SJSA1 (cell line): ENCODE measurements at places on chromosomes 2 and 18. TPM values are rescaled to one million over a fixed set of nuclear protein-coding genes. Genes with fewer than 3 reads are reported as not detected.

GRCh38 chr2:239898292-239898925 lies 126.7 kb downstream of the NDUFA10 start:
- DNase-seq: no peak

DNA sequence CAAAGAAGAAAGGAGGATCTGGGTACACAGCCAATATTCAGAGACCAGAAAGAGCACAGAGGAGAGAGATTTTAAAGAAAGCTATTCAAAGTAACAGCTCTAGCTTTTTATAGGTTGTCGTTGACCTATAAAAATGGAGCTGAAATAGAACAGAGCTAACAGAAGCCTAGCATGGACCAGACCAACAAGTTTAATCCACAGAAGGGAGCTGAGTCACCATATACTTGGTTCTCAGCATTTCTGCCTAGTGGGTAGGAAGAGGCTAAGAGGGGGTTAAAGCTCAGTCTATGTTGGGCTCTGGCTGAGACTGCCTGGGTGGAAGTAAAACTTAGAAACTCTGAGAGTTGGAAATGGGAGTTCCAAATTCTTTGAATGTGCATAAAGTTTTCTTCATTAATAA lies 678.0 kb upstream of the CDH2 start:
- no peak for DNase-seq

The PLA2R1 gene
- total RNA-seq: 1.9 and 2.3 TPM in 2 replicates

The CXCR1 gene
- not detected in 2 replicates for total RNA-seq

The VSNL1 gene
- 1.00 and 4.1 TPM in 2 replicates for total RNA-seq

- no peak for DNase-seq
Measured at GRCh38 chr2:231701456-231702373, 6.6 kb upstream of the PTMA start.

The LBX2 gene
- 0.18 and 1.6 TPM in 2 replicates for total RNA-seq
